Cerebellar nuclear complex (tissue), 1 donor: ENCODE measurements at places on chromosomes 16 and 17.

DNA sequence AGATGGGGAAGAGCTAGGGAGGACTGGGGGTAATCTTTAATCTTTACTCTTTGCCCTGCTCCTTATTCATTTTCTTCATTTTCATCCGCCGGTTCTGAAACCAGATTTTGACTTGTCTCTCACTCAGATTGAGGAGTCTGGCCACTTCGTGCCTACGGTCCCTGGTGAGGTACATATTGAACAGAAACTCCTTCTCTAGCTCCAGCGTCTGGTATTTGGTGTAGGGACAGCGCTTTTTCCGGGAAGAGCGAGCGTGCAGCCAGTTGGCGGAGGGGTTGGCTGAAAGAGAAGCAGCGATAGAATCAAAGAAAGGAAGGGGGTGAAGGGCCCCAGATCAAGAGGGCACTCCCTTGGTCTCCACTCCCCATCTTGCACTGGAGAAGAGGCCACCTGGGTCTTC lies 3.3 kb downstream of the HOXB9 start:
- DNase-seq = no peak

DNA sequence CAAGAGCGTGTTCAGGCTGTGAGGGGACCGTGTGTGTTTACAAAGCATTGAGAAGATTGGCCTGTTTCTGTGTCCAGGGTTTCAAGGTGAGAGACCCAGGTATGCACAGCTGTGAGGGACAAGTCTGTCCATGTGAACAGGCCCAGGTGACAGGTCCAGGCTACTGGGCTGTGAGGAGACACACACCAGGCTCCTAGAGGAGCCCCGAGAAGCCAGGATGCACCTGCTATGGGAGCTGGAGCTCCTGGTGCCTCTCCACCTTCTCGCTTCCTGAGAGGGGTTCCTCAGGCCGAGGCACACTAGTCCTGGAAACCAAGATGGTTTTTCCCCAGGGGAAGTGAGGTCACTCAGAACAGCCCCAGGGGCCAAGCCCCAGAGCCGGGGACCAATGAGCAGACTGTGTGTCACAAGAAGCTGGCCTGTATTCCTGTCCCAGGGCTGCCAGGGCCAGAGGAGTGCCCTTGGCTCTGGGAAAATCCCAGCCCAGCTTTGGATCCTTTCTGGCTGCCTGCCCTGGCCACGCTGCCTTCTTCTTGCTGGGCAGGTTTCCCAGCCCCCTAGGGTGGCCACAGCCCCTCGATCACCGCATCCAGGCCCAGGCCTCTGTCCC lies 153.4 kb upstream of the PLCG2 start:
- no peak for DNase-seq

GRCh38 chr17:12088035-12088434 lies 67.4 kb downstream of the MAP2K4 start:
- DNase-seq = no peak

DNA sequence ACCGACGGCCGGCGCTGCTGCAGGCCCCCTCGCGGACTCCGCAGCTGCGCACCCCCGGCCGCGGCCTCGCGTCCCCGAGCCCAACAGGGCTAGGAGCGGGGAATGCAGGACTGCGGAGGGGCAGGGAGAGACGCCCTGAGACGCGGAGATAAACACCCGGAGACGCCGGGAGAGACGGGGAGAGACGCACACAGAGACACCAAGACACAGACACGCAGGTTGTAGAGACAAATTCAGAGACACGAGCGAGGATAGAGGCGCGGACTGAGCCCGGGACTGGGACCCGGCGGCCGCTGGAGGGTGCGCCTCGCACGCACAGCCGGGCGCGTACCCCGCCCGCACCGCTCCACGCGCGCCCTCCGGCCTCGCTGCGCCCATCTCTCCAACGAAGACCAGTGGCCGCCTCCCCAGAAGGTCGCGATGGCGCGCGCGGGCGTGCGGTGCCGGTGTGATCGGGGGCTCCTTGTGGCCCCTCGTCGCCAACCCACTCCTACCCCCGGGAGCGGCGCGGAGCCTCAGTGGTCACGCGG lies 902 bp downstream of the STAC2 start:
- DNase-seq = no peak

DNA sequence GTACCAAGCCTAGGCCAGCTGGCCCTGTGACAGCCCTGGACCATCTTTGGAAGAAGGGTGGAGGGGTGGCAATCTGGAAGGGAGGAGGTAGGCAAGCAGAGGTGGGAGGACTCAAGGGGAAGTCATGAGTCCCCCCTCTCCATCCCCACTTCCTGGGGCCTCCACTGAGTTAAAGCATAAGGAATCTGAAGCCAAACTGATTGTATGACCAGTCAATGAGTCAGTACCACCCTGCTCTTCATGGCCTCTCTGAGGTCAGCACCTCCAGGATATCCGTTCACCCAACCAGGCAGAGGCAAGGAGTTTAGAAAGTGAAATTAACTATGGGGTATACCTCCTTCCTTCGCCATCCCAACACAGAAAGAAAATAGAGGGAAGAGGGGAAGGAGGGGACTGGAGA lies 272.7 kb downstream of the SOX9 start:
- no peak for DNase-seq
